OCI-LY7 (cell line): ENCODE measurements at places on chromosomes 5 and 9.

GRCh38 chr5:1343931-1344901 lies 683 bp downstream of the CLPTM1L start:
- DNase-seq = peak; percentile 42

GRCh38 chr5:100444961-100445360 lies 90.2 kb upstream of the FAM174A start:
- no peak for DNase-seq

DNA sequence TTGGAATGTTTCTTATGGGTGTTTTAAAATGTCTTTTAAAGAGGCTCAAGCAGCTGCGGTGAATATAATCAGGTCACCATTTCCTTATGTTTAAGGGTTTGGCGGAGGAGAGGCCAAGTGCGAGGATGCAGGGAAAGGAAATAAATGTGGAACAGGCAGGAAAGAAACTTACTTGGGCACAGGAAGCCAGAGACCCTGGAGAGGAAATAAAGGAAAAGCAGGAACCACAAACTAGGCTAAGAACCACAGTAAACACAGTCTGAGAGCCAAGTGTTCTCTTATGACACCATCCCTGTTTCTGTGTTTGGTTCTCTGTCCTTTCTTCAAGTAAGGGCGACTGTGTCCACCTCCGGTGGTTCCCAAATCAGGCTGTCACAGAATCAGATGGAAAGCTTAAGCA lies 166.5 kb downstream of the C9orf152 start:
- DNase-seq = no peak

DNA sequence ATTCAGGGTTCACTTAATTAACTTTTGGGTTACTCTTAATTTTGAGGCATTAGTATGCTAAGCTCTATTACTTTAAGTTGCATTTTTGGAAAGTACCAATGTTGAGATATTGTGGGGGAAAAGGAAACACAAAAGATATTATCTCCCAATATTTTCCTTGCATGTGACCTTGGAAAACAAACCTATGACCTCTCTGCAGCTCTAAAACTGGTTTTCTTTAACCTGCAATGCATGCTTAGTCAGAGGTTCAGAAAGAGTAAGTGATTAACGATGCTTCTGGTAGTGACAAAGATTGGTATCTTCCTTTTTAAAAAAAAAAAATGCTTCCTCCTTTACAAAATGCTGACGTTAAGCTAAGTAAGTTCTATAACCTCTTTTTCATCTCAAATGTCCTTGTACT lies 44.9 kb upstream of the CDH18 start:
- no peak for DNase-seq

DNA sequence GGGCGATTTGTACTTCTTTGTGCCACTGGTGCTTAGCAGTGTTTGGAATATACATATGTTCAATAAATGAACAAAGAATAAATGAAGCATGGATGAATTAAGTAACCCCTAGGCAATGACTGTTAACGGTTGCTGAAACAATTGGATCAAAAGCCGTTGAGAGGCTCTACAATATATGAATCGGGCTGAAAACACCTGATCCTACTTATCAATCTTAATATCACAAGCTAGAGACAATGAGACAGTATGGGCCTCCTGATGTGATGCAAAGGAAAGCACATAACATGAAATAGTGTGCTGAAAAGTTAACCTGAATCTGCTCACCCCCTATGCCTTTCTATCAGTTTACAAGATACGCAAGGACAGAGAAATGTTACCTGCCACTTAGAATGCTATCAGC lies 410.3 kb upstream of the RGMB start:
- no peak for DNase-seq

- no peak for DNase-seq
These were observed 40.8 kb upstream of the SPATA31C2 start for GRCh38 chr9:88179062-88179521.

DNA sequence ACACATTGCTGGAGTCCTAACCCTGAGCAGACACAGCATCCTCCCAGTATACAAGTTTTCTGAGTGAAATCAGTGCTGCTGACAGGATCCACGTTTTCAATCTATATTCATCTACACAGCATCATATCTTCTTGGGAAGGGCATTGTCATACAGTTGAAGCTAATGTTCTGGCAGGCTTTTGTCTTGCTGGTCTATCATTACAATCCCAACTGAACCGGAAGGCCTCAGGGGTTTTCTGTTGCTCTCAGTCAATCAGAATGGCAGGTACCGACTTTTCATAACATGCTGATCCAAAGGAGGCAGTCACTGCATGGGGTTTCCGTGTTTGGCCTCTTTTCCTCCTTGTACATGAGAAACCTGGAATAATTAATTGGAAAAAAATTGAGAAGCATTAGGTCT lies 2118.8 kb upstream of the WWC1 start:
- no peak for DNase-seq

DNA sequence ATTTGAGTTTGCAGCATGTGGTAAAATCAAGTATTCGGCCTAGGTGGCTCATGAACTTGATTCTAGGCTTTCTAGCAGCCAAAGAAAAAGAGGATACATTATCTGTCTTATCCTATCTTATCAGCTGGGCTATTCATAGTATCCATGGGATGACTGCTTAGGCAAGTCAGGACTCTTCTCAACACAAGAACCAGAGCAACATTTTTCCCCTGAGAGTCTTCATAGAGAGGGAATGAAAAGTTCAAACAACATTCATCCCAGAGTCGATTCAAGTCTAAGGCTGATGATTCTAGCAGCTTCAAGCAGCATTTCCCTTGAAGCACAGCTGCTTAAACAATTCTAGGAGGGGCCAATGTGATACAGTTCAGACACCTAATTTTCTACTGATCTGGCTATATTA lies 3.0 kb downstream of the S100Z start:
- DNase-seq = no peak

DNA sequence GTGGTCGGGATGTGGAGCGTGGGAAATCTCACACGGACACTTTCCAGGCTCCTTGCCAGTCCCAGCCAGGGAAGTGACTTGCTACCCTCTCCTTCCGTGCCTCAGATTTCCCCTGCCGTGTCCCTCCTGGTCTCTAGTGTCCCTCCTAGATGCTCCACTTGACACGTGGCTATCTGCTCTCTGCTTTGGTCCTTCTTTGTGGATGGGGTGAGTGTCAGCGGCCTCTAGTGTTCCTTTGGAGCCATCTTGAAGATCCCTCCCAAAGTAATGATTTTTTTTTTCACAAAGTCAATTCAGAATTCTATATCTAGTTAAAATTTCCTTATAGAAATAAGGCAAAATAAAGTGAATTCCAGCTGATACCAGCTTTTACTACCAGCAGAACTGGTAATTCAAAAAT lies 117.7 kb downstream of the MRPL36 start:
- DNase-seq = no peak

DNA sequence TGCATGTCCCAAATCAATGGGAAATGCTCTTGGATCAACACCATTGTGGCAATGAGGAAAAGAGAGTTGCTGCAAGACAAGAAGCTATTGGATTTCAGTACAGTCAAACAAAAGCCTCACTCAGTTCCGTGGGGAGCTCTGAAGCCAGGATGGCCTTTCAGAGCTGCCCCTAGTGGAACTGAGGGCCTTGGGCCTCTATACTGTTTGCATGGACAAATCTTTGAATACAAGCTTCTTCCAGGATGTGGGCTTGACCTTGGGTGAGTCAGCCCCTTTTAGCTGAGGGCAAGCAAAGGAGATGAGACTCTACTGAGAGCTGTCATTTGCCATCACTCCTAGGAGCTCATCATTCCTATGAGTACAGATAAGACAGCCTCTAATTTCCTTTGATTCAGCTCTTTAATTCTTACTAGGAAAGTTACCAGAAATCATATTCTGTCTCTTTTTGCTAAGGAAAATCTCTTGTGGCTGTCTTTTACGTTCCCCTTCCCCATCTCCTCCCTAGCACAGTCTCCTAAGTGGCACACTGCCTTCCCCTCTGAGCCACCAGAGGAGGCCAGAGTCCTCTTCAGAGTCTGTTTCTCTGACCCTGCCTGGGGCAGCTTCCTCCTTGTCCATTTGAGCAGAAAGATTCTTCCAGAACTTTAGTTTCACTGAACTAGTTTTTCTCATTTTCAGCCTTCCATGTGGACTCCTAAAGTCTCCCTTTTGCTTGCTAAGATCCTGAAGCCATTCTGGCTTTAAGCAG lies 168.8 kb upstream of the POC5 start:
- DNase-seq = no peak

GRCh38 chr5:179766021-179766725 lies 27.6 kb upstream of the LTC4S start:
- DNase-seq = no peak

- no peak for DNase-seq
These were observed 2039.1 kb upstream of the CDH9 start for GRCh38 chr5:29077451-29077850.

GRCh38 chr5:38162625-38163024 lies 95.7 kb upstream of the EGFLAM start:
- no peak for DNase-seq

DNA sequence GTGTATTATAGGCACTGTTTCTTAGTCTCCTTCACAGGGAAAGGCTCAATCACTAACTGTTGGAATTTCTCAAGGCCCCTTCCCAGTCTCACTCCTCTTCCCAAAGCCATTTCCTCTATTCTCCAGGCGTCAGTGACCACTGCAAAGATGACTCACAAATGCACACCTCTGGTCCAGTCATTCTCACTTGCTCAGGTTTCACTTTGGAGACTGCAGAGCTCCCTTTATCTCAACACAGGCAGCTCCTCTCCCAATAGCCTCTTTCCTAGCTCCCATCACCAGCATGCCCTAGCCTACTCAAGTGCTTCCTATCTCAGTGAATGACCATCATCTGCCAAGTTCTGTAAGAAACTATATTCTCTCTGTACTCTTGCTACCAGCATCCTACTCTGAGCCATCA lies 323.6 kb downstream of the NTRK2 start:
- DNase-seq = no peak

GRCh38 chr5:181173027-181173419 lies 25.6 kb downstream of the OR2V2 start:
- DNase-seq = peak; percentile 73

DNA sequence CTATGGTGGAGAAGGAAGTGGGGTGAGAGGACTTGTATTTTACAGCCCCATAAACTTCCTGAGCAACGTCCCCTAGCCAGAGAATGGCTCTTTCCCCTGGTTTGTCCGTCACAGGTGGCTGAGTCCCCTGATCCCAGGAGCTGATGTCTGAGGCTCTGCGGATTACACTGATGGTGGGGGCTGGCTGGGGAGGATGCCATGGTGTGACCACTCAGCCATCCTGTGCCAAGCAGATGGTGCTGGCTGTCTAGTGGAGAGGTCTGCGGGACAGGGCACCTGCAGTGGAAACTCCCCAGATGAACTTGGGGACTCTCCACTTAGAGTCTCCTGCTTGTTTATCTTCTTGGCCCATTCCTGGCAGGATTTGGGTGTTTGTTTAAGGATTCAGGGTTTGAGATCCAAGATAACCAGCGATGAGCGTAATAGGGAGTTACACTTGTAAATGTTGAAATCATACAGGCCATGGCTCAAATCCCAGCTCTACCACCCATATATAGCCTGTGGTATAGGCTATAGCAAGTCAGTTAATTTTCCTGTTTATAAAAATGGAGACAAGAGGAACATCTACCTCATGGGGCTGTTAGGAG lies 4.7 kb upstream of the PTGS1 start:
- DNase-seq = no peak

- DNase-seq = no peak
These were observed 199.3 kb upstream of the PDE4D start for GRCh38 chr5:60092671-60093422.

GRCh38 chr5:10289353-10289752 lies 18.3 kb downstream of the CMBL start:
- DNase-seq = no peak
